ENCODE measurements at places on chromosomes 6 and 20.

GRCh38 chr20:50146214-50146613 lies 7.3 kb downstream of the PEDS1 start:
- no peak for DNase-seq

GRCh38 chr6:47059216-47059885 lies 17.2 kb upstream of the ADGRF1 start:
- no peak for DNase-seq

GRCh38 chr20:36128463-36129159 lies 25.9 kb upstream of the EPB41L1 start:
- no peak for DNase-seq

DNA sequence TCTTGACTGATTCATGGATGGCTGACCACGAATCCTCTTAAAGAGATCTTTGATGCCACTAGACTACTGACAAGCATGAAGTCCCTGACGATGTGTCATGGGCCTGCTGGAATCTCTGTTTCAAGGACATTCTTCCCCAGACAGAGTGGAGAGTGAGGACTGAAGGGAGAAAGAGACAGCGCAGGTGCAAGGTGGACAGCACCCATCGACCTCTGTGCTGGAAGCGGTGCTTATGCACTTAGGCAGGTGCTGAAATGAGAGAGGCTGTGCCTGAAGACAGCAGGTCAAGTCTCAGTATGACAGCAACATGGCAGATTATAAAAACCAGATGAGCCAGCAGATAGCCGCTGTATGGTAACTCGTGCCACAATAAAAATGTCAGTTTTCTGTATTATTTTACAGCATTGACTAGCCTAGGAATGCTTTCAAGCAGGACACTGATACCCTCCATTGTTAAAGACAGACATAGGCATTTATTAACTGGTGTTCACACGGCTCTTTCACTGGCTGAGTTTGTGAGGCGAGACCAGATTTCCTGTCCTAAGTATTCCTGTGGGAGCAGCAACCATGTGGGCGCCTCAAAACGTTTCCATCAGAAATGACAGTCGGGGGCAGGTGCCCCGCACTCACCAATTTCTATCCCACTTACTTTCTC lies 47.5 kb downstream of the FOXC1 start:
- no peak for DNase-seq

DNA sequence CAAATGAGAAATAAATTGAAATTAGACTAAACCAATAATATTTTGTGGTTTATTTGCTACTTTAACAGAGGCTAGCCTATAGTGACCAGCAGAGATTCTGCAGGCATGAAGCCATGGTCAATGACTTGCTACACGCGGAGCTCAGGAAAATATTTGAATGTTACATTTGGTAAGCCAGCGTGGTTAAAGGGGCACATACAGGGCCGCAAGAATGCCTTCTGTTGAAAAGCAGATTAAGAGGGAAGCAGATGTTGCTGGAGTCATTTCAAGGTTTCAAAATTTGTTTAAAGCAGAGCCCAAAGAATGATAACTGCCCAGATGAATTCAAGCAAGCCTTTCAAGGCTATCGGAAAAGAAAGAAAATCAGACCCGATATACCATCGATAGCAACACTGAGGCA lies 294.3 kb upstream of the MAN1A1 start:
- DNase-seq, result no peak

- no peak for DNase-seq
Measured at GRCh38 chr6:168865522-168865921, 388.1 kb downstream of the THBS2 start.

DNA sequence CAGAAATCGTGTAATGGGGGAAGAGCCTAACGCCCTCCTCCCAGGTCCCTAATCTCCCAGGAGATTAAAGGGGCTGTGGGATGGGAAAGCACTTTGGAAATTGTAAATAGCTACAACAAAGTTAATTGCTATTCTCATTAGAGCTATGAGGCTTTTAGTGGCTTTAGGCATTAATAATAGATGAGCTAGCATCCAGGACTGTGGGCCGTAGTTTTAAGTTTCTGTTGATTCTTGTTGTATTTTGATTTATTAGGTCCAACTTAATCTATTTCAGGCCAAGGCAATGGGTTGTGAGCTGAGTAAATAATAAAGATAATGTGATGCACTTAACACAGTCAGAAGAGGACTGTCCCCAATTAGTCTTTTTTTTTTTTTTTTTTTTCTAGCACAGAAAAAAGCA lies 67.7 kb downstream of the ANKRD6 start:
- DNase-seq, result no peak

GRCh38 chr6:33856655-33857054 lies 52.9 kb upstream of the MLN start:
- DNase-seq, result peak; percentile 87

- DNase-seq, result no peak
Measured at GRCh38 chr20:24718696-24719095, 230.4 kb upstream of the CST7 start.

GRCh38 chr20:44461142-44461802 lies 14.4 kb upstream of the TTPAL start:
- no peak for DNase-seq

DNA sequence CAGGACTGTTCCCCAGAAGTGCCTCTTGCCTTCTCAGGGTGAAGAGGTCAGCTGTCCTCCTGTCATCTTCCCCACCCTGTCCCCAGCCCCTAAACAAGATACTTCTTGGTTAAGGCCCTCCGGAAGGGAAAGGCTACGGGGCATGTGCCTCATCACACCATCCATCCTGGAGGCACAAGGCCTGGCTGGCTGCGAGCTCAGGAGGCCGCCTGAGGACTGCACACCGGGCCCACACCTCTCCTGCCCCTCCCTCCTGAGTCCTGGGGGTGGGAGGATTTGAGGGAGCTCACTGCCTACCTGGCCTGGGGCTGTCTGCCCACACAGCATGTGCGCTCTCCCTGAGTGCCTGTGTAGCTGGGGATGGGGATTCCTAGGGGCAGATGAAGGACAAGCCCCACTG lies 9.8 kb downstream of the PI16 start:
- DNase-seq, result no peak

- no peak for DNase-seq
Measured at GRCh38 chr6:82954937-82955577, 110.6 kb downstream of the UBE3D start.

GRCh38 chr6:146544616-146545182 lies 1.1 kb downstream of the RAB32 start:
- DNase-seq, result no peak

GRCh38 chr6:162942866-162943265 lies 215.1 kb downstream of the PACRG start:
- DNase-seq, result no peak

- no peak for DNase-seq
Measured at GRCh38 chr20:60993433-60994044, 258.5 kb upstream of the CDH4 start.

DNA sequence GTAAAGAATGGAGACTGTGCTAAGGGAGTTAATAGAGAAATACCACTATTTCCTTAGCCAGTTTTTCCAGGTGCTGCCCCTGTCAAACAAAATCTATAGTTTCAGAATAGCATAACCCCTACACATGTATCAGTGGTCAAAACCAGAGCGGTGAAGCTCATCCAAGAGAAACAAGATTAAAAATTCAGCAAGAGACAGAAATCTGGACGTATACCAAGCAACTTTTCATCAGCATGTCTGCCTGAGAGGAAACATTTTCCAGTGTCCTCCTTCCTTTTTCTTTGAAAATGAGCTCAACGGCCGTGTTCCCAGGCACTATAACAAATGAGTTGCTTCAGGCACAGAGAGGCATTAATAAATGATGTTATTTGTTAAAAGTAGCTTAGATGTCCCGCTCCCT lies 416.5 kb downstream of the BCKDHB start:
- DNase-seq, result no peak

GRCh38 chr6:101853231-101854085 lies 459.9 kb downstream of the GRIK2 start:
- no peak for DNase-seq

DNA sequence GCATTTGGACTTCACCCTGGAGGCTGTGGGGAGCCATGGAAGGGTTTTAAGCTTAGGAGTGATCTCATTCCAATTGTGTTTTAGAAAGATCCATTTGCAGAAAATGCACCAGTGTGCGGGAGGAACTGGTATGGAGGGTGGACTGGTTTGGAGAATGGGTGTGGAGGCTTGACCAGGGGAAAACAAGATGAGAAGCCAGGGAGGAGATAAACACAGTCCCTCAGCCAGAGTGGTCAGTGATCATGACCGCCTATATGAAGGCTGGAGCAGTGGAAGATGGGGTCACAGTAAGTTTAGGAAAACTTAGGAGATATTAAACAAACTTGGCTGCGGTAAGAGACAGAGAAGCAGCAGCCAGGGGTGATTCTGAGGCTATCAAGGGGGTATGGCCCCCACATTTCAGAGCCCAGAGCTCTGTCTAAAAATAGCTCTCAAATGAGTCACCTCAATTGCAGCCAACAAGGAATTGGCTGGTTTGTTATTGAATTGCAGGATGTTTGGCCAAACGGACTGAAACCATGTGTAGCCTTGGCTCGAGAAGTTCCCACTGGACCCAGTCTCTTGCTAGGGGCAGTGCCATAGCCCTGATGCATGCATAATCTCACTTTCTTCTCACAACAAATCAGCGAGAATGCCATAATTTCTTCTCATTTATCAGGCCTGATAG lies 159.9 kb upstream of the TOP1 start:
- DNase-seq, result no peak

DNA sequence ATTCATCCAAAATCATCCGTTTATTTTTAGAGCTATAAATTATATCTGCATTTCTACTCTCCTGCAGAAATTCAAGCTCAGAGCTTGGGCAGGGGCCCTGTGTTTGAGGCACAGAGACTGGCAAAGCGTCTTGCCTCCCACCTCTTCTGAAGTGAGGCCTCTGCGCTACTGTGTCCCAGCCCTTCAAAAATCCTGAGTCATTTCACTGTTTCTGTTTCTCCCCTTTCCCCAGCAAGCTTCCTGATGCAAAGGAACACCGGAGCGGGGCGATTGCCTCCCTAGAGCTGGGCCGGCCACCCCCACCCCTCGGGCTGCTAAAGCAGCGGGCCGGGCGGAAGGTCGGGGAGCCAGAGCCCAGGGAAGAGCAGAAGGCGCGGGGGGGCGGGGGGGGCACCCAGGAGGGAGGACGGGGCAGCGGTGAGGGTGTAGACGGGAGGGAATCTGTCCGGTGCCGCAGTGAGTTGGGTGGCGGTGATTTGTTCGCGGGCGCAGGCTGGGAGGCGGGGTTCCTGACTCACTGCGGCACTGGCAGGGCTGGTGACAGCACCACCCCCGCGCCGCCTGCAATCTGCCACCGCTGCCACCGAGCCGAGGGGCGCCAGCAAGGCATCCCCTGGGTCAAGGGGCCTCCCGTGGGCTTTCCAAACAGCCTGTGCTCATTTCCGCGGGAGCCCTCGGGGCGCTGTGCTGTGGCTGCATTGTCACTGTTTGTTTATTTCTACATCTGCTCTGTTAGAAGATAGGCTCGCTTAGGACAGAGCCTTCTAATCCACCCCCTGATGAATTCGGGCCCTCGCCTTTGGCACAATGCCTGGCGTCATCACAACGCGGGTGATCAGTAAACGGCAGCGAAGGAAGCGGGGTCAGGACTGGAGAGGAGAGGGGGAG lies 46.5 kb upstream of the SNAP25 start:
- peak; percentile 67 for DNase-seq

DNA sequence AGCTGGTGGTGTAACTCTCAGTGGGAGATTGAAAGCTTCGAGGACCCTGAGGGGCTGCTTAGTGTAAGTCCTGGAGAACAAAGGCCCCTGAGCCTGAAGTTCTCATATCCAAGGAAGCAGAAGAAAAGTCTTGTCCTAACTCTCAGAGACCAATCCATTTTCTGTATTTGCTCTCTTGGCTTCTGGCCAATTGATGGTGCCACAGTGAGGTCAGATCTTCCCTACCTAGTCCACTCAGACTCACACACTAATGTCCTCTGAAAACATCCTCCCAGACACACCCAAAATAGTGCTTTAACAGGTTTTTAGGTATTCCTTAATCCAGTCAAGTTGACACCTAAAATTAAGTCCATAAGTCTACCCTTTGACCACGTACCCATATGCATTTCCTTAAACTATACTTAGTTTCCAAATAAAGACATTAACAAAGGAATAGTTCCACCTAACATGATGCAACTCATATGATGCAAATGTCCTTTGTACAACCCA lies 29.4 kb downstream of the ZNF292 start:
- no peak for DNase-seq

GRCh38 chr6:125082908-125083683 lies 70.5 kb upstream of the TPD52L1 start:
- DNase-seq, result no peak

GRCh38 chr20:48285656-48286055 lies 500.4 kb upstream of the SULF2 start:
- no peak for DNase-seq

- DNase-seq, result no peak
Measured at GRCh38 chr6:22966691-22967422, 397.5 kb downstream of the HDGFL1 start.

DNA sequence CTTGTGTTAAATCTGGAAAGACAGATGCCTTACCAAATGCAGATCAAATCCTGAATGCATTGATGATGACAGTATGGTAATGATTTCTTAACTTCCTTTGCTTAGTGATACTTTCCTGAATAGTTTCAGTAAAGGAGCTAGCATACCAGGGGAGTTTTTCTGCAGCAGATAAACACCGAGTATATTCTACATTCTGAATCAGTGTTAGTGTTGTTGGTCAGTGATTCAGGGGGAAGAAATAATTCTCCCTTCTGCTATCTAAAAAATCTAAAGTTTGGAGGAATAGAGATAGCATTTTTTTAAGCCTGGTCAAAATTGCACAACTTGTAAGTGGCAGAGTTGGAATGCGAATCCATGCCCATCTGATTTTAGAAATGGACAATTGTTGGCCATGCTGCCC lies 512.2 kb upstream of the MARCKS start:
- no peak for DNase-seq

Measured in activated T-cell treated with anti-CD3 and anti-CD28 coated beads, Interleukin-2, amount 50 U/mL, for 72 hours (primary cell).